ENCODE measurements at places on chromosomes 6 and 20.

DNA sequence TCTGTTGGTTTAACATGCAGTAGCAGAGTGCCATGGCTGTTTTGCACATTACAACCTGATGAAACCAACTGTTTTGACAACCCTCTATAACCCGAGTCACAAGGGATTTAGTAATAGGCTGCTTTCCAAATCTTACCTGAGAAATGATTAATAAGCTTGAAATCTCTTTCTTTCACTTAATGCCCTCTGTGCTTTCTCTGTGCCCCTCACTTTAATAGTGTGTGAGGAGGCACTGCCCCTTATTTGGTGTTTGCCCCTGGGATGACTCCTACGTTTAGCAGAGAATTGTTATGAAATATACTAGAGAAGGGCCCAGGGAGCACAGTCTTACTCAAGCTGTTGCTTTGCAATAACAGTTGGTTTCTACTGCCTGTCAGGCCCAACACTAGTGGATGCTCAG lies 31.0 kb upstream of the PTCHD4 start:
- no peak for DNase-seq

- no peak for DNase-seq
These were observed 156.7 kb upstream of the THEMIS start for GRCh38 chr6:128057541-128057940.

DNA sequence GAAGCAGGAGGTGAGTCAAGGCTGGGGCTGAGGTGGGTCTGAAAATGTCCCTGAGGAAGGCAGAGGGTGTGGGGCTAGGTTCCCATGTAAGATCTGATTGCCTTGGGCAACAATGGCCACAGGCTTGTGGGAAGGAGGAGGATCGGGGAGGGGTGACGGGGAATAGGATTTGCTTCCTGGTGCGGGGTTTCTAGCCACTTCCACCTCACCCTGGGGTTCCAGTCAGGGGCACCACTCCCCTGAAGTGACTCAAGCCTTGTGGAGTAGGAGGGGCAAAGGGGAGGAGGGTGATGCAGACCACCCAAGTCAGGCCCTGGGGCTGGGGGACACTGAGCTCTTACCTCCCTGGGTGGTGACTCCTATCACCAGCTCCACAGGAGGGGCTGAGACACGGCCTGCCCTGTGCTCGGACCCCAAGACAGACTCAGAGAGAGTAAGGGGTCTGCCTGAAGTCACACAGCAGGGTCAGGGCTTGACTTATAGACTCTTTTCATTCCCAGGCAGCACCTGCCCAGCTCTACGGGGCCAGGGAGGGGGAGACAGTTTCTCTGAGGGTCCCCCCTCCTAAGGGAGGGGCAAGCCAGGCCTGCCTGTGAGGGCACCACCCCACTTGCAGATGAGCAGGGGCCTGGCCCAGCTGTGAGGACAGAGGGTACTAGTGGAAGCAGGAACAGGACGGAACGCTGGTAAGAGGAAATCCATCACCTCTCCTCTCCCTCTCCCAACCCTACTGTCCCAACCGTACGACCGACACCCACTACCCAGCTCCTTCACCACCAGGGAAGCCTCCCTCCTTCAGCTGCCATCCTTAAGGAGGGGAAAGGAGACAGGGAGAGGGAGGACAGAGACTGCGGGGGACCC lies 12.4 kb upstream of the SPDEF start:
- DNase-seq: no peak

GRCh38 chr6:116214681-116215080 lies 39.2 kb downstream of the TSPYL4 start:
- DNase-seq: no peak

DNA sequence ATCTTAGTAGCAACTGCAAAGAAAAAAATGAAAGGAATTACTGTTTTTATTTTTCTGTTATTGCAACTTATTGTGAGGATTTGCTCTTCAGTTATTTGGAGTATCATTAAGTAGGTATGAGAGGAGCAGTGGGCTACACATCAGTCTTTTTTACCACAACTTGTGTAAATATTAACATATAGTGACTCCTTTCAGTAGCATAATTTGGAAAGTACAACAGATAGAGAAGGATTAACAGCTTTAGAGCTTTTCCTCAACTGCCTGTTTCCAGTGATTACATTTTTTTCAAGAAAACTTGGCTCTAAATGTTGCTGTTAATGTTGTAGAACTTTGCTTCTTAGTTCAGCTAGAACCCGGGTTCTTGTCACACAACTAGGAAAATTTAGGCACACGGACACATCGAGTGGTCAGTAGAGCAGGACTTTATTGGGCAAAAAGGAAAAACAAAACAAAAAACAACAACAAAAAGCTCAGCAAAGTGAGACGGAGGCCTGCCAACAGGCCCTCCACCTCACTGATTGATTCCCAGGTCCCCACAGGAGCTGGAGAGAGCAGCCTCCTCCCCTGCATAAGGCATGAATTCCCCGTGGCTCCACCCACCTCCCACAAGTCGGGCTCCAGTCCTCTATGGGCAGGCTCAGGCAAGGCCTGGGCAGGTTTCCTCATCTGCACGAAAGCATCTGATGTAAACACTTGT lies 75.1 kb downstream of the ADGRG6 start:
- DNase-seq: no peak

Data from stimulated activated CD4-positive, alpha-beta T cell treated with anti-CD3 and anti-CD28 coated beads, Interleukin-2, amount 100 ng/mL, for 48 hours (primary cell).